ENCODE measurements at places on chromosomes 2 and 18.

GRCh38 chr2:83022631-83023210 is 1436.4 kb downstream of the SUCLG1 start:
- no peak for DNase-seq

DNA sequence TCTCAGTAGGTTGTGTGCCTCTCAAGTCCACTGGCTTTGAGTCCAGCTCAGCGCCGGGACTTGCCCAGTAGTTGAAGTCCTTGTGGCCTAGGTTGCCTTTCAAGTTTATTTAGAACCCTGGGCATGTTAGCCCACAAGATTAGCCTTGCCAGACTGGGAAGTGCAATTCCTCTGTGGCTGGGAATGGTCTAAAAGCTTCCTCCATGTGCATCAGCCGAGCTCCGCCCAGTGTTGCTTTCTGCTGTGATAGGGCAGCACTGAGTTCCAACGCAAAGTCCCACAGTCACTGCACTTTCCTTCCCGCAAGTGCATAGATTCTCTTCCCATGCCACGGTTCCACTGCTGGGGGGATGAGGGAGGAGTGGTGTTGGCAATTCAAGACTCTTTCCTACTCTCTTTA is 308.9 kb upstream of the THUMPD2 start:
- no peak for DNase-seq

DNA sequence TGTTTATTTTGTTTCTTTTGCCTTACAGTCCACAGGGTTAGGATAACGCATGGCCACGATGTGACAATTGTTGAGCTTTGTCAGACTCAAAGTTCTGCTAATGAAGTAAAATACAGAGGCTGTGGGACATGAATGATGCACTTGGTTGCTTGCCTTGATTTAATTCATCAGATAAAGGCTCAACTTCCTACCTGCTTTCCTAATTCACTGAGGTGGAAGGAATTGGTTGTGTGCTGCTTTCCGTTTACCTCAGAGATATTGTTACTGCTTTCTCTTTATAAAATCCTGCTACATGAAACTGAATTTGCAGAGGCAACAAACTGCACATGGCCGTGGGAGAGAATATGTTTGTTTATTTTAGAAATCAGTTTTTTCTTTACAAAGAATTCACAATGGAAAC is 6.6 kb downstream of the RIT2 start:
- no peak for DNase-seq

DNA sequence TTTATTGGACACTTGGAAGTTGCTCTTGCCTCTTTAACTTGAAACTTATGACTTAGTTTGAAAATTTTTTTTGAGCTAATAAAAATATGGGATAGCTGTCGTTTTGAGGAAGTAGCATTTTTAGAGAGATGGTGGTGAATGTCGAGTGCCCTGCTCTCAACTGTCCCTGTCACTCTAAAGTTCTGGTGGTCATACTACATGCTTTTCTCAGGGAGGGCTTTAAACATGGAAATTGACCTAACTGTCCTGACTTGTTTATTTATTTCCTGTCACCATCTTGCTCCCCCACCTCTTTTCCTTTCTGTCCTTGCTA is 16.0 kb downstream of the CEP192 start:
- no peak for DNase-seq

DNA sequence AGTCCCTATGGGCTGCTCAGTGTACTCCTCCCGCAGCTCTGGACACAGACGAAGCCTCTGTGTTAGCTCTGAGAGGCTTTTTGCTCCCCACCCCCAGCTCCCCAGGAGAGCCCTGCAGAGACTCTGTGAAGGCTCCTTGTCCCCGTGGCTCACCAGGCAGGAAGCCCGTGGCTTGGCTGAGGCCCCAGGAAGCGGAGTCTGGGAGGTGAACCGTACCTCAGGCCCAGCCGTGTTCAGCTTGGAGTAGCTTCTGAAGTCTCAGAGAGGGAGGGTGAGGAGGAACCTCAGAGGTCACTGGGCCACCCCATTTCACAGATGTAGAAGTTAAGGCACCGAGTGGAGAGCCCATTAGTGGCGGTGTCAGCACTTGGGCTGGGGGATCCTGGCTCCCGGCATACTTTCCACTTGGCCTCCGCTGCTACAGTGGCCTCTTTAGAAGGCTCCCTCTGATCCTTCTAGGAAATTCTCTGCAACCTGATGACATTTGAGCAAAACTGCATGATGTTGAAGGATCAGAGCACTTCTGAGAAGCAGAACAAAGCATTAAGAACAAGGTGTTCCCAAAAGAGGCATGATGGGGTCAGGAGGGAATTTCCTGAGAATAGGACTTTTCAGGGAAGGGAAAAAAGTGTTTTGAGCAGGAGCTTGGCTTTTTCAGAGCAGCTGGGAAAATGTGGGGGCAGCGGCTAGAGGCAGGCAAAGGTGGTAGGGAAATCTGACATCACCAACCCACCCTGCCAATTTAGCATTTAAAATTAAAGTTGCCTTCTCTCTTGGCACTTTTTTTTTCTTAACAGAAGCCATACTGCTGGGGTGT is 79.1 kb downstream of the MCFD2 start:
- DNase-seq: no peak

GRCh38 chr2:118698564-118698963 is 148.9 kb downstream of the EN1 start:
- no peak for DNase-seq

- no peak for DNase-seq
Observed at GRCh38 chr18:71673954-71674353, 870.2 kb downstream of the CBLN2 start.

DNA sequence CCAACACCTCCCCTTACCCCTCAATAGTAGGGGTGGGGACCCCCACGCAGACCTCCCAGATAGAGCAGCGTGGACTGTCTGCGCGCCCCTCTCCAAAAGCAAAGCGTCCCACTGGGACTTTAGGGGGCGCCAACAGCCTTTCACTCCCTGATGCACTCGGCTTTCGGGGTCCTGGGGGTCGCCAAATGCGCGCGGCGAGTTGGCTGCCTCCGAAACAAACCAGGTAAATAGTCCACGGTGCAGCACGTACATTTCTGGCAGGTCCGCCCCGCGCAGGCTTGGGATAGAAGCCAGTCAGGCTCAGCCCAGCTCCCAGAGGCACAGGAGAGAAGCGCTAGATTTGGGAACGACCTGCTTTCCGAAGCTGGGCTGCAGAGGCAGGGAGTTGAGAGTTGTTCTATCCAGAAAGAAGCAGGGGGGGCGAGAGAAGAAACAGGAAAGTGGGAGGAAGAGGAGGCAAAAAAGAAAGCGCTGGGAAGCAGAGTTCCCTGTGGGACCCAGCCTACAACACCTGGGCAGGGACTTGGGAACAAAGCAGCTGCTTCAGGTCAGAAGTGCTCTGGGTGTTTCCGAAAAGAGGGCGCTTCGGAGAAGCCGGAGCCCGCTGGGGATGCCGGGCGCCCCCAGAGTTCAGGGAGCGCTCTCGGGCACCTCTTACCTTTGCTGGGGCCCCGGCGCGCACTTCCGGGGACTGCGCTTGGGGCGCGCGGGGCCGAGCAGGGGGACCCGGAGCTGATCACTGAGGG is 544 bp downstream of the EVA1A start:
- peak; percentile 23 for DNase-seq

All from activated CD8-positive, alpha-beta T cell treated with anti-CD3 and anti-CD28 coated beads, Interleukin-2, amount 10 ng/mL, durations not matched to agents 7 days and 5 days (primary cell).